ENCODE measurements at places on chromosomes 11 and 22.

DNA sequence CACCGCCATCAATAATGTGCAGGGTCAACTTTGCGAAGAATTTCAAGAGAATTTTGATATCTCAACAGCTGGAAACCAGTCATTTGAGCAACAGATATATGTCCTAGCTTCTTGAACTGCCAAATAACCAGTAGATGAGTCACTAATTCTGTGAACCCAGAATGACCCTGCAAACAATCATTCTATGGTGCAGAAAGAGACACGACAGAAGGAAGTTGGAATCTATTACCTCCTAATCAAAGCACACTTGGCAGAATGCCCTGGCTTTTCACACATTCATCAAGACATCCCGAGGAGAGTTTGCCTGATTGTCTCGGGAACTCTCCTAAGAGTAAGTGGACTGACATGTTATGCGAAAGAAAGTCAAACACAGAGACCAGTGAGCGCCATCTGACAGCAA is 621.1 kb downstream of the OPCML start:
- H3K27ac ChIP-seq = no peak overlapping the region
- no peaks in the 10 kb centered on the region for H3K27me3 ChIP-seq
- H3K4me1 ChIP-seq = 0 out of 2 replicates have a peak, but pooled peaks cover 2% of the 10 kb centered on the region
- no peaks in the 10 kb centered on the region for H3K36me3 ChIP-seq
- H3K4me3 ChIP-seq = no peak overlapping the region

GRCh38 chr11:20277014-20277413 is 86.5 kb upstream of the HTATIP2 start:
- DNase-seq = no peak
- no peaks in the 10 kb centered on the region for H3K4me1 ChIP-seq
- no peak overlapping the region for H3K27ac ChIP-seq
- H3K27me3 ChIP-seq = no peaks in the 10 kb centered on the region
- no peak overlapping the region for H3K4me3 ChIP-seq
- no peaks in the 10 kb centered on the region for H3K36me3 ChIP-seq

DNA sequence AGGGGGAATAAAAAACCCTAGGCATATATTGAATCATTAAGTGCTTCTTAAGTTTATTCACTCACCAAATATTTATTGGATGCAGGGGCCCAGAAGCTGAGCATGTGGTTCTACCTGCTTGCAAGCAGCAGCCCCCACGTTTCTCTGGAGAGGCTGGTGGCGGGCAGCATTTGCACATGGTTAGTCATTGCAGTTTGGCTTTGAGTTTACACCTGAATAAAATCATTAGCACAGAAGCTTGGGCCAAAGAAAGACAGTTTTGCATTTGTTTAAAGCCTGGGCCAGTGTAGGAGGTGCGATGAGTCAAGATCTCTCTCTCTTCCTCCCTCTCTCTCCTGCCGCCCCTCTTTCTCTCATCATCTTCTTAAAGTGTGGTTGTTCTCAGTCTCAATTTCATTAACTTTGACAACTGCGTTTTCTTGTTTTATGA is 72.6 kb downstream of the C22orf31 start:
- no peaks in the 10 kb centered on the region for H3K36me3 ChIP-seq
- DNase-seq = no peak
- H3K4me1 ChIP-seq = peaks cover 8% of the 10 kb centered on the region
- H3K27ac ChIP-seq = peak overlapping the region; percentile 63
- H3K27me3 ChIP-seq = no peaks in the 10 kb centered on the region

GRCh38 chr11:10460611-10461275 is 5.7 kb downstream of the AMPD3 start:
- no peaks in the 10 kb centered on the region for H3K27me3 ChIP-seq
- no peak overlapping the region for H3K27ac ChIP-seq
- no peaks in the 10 kb centered on the region for H3K36me3 ChIP-seq

GRCh38 chr11:130462931-130463330 is 14.5 kb downstream of the ADAMTS15 start:
- H3K27me3 ChIP-seq = no peaks in the 10 kb centered on the region
- no peak for DNase-seq
- H3K4me1 ChIP-seq = no peaks in the 10 kb centered on the region
- H3K4me3 ChIP-seq = no peak overlapping the region
- H3K36me3 ChIP-seq = no peaks in the 10 kb centered on the region

DNA sequence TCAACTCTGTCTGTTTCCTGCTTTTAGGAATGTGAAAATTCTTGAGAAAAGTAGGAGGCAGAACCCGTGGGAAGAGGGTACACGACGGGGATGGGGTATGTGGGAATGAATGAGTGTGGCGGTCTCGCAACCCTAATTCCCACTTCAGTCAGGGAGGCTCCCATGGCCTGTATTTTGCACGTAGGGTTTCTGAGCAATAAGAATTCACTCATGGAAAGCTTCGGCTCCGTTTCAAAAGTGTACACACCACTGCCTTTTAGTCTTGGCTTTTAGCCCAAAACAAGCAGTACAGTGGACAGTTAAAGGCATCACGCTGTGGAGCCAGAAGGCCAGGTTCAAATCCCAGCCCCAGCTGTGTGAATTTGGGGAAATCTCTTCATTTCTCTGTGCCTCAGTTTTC is 116.7 kb downstream of the MN1 start:
- no peak for DNase-seq
- H3K36me3 ChIP-seq = no peaks in the 10 kb centered on the region
- H3K27me3 ChIP-seq = no peaks in the 10 kb centered on the region
- peaks cover 3% of the 10 kb centered on the region for H3K4me1 ChIP-seq
- H3K4me3 ChIP-seq = no peak overlapping the region

DNA sequence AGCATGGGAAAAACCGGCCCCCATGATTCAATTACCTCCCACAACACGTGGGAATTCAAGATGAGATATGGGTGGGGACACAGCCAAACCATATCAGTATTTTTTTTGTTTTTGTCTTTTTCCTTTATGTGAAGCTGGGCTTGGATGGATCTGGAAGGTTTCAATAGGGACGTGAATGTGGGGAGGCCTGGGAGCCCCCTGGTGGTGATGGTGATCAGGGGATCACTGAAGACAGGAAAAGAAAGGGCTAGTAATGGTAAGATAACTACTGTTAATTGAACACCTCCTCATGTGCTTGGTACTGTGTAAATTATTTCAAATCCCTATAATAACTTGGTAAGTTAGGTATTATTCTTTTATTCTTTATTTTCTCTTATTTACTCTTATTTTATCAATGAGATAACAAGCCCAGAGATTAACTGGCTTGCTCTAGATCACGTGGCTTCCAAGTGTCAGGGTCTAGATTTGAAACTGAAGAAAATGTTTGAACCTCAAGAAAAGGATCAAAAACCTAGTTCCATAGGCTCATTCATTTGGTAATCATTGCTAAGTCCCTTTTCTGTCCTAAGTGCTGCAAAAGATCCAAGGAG is 364.2 kb downstream of the TENM4 start:
- no peak for DNase-seq
- peaks cover 11% of the 10 kb centered on the region for H3K4me1 ChIP-seq
- H3K27me3 ChIP-seq = no peaks in the 10 kb centered on the region
- no peak overlapping the region for H3K4me3 ChIP-seq
- no peaks in the 10 kb centered on the region for H3K36me3 ChIP-seq

DNA sequence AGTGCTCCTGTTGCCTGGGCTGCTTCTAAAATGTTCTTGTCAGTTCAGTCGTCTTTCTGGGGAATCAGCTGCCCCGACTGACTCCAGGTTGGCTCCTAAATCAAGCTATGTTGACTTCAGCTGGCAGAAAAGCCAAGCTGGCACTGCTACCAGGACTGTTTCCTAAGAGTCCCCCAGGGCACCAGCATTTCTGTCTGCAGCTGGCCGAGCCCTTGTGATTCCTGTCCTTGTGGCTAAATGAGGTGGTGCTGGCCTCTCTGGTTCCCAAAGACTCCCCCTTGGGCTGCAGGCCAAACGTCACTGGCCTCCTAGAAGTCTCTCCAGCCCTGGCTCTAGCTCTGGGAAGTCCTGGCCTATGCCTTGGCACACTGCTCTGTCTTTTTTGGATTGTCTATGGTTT is 31.1 kb downstream of the GRAMD1B start:
- no peak overlapping the region for H3K4me3 ChIP-seq
- no peaks in the 10 kb centered on the region for H3K36me3 ChIP-seq
- DNase-seq = no peak
- no peak overlapping the region for H3K27ac ChIP-seq
- no peaks in the 10 kb centered on the region for H3K27me3 ChIP-seq
- H3K4me1 ChIP-seq = no peaks in the 10 kb centered on the region

GRCh38 chr22:44962741-44963454 is 46.9 kb downstream of the PHF21B start:
- no peaks in the 10 kb centered on the region for H3K4me1 ChIP-seq
- no peak overlapping the region for H3K27ac ChIP-seq
- no peaks in the 10 kb centered on the region for H3K27me3 ChIP-seq
- no peak for DNase-seq
- peaks cover 18% of the 10 kb centered on the region for H3K36me3 ChIP-seq
- H3K4me3 ChIP-seq = no peak overlapping the region

DNA sequence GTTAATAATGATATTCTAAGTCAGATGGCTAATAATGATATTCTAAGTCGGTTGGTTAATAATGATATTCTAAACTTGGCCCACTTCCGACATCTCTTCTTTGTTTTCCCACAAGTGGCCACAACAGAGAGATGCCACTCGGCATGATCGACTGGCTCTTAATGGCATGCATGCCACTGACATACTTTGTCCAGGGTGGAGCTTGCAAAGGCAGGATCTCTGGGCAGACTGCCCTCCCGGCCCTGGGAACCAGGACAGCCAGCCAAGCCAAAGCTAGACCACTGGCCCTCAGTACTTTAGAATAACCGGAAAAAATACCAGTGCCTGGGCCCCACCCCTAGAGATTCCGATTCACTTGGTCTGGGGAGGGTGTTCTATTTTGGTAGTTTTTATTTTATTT is 78.1 kb downstream of the KIAA1671 start:
- H3K36me3 ChIP-seq = no peaks in the 10 kb centered on the region
- no peak for DNase-seq
- no peak overlapping the region for H3K4me3 ChIP-seq
- no peaks in the 10 kb centered on the region for H3K4me1 ChIP-seq
- H3K27me3 ChIP-seq = no peaks in the 10 kb centered on the region

All from H1 (cell line).